ENCODE measurements at places on chromosomes 6 and 20.

GRCh38 chr6:111727041-111727440 lies 121.4 kb upstream of the TRAF3IP2 start:
- DNase-seq: no peak

DNA sequence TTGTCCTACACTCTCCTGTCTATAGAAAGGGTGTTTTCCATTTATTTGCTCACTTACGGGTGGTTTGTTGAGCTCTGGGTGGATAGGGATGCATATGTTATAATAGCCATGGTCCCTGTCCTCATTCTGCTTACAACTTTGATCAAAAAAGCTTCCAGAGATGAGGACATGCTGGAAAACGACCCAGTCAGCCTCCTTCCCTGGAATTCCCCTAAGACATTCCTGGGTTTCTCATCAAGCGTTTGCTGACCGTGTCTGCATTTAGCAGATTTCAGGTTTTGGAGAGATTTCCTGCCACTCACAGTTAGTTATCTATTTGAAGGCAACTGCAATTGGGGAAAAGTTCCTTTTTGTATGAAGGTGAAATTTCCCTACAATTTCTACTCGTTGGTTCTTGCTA lies 152.8 kb upstream of the AFDN start:
- DNase-seq: no peak

GRCh38 chr20:60765821-60766403 lies 486.1 kb upstream of the CDH4 start:
- no peak for DNase-seq

- DNase-seq: no peak
These were observed 50.3 kb downstream of the OLIG3 start for GRCh38 chr6:137443901-137444300.

DNA sequence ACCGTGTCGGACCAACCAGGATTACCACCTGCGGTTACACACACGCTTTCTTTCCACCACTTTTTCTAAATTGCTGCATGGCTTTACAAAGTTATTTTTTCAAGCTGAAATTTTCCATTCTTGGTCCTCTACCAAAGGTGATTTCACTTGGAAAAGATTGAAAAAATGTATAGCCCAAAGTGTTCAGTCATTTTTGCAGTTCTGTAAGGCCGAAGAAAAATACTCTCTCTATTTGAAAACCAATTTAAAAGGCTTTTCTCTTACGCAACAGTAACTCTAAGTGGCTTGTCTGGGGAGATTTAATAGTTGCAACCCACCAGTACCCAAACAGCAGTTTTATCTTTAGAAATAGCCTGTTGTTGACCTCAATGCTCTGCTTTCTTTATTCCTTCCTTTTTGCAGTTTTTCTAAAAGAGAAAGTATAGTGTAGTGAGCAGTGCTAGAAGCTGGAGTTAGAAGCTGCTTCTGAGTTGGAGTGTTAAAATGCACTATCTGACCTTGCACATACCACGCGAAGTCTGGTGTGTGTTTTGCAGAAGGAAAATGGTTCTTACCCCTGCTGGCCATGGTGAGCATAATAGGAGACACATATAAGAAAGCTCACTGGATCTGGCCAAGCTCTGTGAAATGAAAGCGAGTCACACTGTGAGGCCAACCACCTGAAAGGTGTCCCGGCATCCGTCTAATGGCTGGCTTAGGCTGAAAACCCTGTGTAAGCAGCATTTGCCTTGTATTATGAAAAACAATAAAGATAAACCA lies 271.6 kb upstream of the PRND start:
- DNase-seq: no peak

DNA sequence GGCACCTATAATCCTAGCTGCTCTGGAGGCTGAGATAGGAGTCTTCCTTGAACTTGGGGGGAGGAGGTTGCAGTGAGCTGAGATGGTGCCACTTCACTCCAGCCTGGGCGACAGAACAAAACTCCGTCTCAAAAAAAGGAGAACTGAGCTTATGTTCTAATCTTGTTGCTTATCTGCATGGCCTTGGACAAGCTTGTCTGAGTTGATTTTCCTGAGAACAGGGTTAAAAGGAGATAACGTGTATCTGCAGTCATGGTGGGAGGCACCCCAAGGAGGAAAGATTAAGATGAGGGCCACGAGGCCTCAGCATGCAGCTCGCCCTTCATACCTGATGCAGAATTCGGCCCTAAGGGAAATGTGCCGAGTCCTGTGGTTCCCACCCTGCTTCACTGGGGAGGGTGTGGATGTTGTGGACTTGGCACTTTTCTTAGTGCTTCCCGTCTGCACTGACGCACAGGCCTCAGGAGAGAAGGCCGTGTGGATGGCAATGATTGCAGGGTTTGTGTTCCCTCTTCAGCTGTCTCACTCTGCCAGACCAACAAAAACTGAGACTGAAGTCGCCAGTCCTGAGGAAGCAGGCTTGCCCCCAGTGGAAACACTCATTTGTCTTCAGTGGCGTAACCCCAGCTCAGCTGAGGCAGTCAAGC lies 56.3 kb downstream of the EZR start:
- no peak for DNase-seq

GRCh38 chr6:107843400-107843799 lies 19.3 kb upstream of the SCML4 start:
- no peak for DNase-seq

DNA sequence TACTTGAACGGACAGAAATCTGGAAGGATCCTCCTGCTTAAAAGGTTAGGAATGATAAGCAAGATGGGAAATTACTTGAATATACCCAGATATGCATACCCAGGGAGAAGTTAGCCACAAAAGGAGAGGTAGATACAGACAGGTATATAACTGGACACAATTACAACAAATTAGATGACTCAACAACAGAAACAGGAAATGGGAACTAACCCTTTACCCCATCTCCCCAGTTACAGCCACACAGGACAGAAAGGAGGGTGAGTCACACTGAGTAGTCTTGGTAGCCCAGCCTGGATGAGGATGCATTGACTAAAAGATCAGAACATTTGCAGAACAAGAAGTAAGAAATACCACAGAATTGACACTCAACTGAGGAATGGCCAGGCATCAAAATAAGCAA lies 61.2 kb downstream of the C6orf52 start:
- no peak for DNase-seq

GRCh38 chr6:150093397-150093796 lies 24.5 kb upstream of the ULBP3 start:
- DNase-seq: no peak

GRCh38 chr20:41228858-41229257 lies 88.7 kb downstream of the ZHX3 start:
- no peak for DNase-seq

- DNase-seq: no peak
These were observed 55.0 kb downstream of the SOX4 start for GRCh38 chr6:21648475-21649050.

DNA sequence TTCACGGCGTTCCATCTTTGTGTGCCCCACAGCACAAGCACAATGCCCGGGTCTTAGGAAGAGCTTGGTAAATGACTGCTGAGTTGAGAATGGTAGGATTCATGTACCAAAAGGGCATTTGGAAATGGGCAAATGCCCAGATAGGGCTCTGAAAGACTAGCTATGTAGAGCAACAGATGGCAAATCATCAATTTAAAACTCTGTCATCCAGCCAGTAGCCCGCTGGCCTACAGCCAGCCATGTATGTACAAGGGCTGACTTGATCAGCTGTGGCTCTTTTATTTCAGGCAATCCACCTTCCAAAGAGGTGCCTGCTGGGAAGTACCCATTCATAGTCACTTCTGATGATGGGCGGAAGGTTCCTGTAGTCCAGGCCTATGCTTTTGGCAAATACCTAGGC lies 35.1 kb downstream of the NT5E start:
- DNase-seq: no peak

DNA sequence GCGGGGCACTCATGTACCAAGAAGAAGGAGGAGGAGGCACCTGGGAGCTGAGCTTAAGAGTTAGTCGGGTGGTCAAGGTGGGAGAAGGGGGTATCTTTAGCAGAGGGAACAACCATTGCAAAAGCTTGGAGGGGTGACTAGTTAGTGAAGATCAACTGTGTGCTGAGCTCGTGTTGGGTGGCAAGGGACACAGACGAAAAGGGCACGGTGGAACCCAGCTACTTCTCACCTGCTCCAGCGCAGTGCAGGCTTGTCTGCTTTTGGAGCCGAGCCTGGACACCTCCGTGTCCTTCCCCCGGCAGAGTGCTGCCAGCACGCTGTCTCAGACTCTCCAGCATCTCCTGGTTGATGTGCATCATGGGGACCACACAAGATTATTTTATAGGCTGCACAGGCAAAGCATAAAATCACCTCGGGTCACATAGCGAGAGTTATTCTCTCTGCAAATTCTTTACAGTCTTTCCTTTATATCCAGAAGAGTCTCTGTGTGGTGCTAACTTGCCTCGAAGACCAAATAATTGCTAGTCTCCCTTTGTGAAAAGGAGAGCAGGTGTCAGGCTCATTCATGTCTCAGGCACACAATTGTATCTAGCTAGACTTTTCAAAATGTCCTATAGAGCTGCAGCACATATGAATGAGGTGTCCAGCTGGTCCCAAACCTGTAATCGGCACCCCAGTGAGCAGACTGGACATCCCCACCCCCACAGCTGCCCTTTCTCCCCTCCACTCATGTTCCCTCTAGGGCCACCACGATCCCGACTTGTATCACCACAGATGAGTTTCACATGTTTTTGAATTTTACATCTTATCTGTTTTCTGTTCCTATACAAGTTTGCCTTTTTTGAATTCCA lies 123.4 kb downstream of the CEBPB start:
- peak; percentile 59 for DNase-seq

DNA sequence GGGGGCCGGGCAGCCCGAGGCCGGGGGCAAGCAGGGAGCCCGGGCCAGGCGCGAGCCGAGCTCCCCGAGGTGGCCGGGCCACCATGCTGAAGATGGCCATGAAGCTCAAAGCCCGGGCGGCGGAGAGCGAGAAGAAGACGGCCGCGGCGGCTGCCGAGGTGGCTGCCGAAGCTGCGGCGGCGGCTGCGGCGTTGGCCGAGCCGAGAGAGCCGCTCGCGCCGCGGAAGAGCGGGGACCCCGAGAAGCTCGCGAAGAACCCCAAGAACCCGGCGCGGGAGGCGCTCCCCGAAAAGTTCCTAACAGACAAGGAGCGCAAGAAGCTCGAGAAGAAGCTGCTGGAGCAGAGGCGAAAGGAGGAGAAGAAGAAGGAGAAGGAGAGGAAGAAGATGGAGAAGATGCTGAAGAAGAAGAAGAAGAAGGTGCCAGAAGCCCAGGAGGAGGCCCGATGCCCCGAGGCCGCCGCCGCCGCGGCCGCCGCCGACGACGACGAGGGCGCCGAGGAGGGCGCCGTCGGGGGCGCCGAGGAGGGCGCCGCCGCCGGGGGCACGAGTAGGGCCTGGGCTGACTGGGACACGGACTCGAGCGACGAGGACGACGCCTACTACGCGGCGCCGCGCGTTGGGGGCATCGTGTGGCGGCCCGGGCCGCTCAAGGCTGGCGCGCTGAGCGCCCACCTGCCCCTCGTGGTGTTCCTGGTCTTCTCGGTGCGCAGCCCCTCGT lies 37.4 kb downstream of the GNAS start:
- peak; percentile 87 for DNase-seq

DNA sequence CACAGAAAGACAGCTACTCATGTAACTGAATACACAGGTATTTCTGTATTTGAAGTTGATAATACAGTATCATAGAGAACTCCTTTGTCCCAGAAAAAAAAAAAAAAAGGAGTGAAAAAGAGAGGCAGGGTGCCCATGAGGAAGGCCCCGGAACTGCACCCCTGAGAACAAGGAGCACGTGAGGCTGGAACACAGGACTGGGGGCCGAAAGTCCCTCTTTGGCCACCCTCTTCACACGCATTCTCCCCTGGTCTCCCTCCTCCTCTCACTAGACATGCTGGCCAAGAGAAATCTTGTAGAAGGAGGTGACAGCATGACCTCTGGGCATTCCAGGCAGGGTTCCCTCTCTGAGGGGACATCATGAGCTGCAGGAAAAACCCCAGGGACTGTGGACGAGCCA lies 62.7 kb upstream of the TRAF3IP2 start:
- DNase-seq: no peak

GRCh38 chr6:79384845-79385244 lies 150.4 kb upstream of the HMGN3 start:
- DNase-seq: no peak

GRCh38 chr20:36097337-36098151 lies 57.0 kb upstream of the EPB41L1 start:
- DNase-seq: no peak

GRCh38 chr6:133809406-133809805 lies 79.5 kb upstream of the TCF21 start:
- DNase-seq: no peak

DNA sequence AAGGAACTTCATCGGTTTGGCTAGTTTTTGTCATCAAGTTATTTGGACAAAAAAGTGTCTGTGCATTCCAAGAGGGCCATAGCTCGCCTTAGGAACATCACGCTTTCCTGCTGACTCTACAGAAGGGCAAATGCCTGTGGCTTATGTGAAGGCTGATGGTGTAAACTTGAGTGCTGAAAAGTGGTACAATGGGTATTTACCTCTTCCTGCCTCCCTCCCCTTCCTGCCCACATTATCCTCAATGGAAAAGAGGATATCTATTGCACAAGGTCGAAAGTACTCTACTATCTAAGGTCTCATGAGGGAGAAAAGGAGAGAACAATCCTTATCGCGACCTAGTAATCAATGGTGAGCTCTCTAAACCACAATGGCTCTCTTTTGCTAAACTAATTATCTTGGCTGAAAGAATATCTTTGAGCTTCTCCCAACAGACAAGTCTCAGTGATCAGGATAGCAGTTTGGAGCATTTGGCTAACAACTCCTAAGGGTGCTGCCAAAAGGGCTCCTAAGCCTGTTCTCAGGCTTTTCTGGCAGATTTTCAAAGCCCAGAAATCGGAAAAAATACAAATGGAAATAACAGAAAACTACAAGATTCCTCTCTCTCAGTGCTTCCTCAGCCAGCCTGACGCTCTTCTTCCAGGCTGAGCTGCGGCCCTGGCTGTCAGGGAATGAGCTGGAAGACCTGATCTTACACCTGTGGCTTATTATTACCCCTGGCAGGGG lies 42.6 kb upstream of the ENPP1 start:
- no peak for DNase-seq

- DNase-seq: no peak
These were observed 7.4 kb upstream of the SIRPB1 start for GRCh38 chr20:1627200-1627550.

- DNase-seq: no peak
These were observed 58.9 kb upstream of the LRRC1 start for GRCh38 chr6:53735896-53736295.

GRCh38 chr6:46704562-46704961 lies 16.9 kb downstream of the TDRD6 start:
- no peak for DNase-seq

DNA sequence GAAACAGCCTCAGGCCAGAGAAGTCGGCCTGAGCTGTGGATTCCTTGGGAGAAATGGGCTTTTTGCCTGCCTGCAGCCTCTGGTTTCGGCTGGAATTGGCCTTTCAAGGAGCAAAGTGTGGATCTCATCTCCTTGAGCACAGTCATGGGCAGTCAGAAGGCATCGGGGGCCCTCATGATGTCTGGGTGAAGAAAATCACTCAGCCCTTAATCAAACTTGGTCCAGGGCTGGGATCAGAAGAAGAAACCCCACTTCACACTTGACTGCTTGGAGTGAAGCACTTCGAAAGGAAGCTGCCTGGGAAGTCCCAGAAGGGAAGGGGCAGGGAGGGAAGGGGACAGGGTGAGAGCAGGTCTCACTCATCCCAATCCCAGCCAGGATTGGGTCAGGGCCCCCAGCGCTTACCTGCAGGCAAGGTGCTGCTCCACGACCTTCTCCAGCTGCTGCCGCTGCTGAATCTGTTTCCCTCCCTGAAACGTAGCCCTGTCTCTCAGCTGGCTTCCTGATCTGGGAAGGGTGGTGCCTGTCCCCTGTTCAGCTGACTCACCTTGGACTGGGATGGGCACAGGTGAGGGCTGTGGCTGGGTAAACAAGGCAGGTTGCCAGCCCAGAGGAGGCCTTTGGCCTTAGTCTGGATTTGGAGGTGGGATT lies at the start of gene SDCBP2:
SDCBP2 (minus strand) TSS at position 460 of the 651 bp plus-strand sequence. CDS start 8,723 bp downstream, outside the sequence.
- DNase-seq: peak; percentile 69

GRCh38 chr20:62570897-62571668 lies 71.2 kb upstream of the SLCO4A1 start:
- no peak for DNase-seq

All from spleen (tissue), 13 donors.